HS-5 (cell line): ENCODE measurements at places on chromosomes 1 and 21.
A peak's percentile ranks its signal among the peaks of the same experiment; 100 is the strongest.

GRCh38 chr1:21000245-21000594, 176.5 kb downstream of the EIF4G3 start:
- no peak for DNase-seq

DNA sequence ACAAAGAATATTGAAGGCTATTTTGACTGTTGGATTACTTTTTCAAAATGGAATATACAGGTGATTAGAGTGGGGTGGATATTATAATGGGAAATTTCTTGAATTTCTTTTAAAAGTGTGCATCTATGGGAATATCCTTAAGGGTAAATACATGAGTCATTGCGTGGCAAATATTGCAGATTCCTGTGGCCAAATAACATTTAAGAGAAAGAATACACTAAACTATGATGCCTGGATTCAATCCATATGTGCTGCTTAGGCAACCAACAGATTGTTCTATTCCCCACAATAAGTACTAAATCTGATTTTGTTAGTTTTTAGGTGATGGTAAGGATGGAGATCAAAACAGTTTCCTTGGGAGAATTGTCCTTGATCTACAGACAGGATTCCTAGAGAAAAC, 119.5 kb downstream of the HMCN1 start:
- DNase-seq, result peak; percentile 64

GRCh38 chr21:42918291-42918690, 7.1 kb downstream of the ERVH48-1 start:
- DNase-seq, result no peak

DNA sequence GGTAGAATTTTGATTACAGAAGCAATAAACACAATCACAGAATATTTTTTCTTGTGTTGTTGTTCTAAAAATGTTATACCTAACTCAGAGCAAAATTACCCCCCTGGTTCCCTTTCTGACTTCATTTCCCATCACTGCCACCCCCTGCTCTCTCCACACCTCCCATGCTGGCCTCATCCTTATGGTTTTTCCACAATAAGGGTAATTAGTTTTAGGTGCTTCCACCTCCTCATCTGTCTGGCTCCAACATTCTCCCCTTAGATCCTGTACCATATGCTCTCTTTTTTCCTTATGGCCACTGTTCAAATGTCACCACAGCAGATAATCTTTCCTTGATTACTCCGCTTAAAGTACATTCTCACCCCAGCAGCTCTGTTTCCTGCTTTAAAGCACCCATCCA, 2208.6 kb downstream of the MRPL39 start:
- DNase-seq, result no peak

DNA sequence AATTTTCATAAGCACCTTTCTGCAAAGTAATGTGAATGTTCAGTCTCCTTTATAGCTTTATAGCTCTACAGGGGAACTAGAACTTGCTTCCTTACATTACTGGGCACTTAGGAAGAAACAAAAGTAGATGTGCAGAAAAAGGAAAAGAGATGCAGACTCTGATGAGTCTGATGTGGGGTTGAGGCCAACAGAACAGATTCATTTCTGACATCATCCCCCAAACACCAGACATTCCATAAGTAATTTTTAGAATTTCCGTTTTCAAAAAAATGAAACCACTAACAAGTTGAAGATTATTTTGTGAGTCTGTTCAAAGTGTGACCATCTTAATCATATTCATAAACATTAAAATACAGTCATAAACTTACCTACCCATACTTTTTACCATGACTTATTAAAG, 96.0 kb downstream of the NRIP1 start:
- no peak for DNase-seq

DNA sequence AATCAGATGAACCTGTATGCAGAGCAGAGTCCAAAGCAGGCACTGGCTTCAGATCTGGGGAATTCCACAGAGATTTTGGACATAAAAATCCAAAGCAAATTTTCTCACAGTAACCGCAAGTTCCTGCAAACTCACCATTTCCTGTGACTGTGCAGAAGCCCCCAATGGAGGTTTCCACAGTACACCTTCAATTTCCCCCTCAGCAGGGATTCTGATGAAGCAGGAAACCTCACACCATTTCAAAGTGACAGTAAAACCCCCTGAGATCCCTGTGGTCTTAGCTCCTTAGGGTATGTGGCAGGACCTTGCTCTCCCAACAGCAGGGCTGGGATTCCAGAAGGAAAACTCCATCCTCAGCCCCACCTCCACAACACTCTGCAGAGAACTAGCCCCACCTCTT, 6.0 kb upstream of the TGFBR3 start:
- DNase-seq, result no peak

GRCh38 chr1:45522324-45523104, 830 bp upstream of the PRDX1 start:
- DNase-seq, result no peak

DNA sequence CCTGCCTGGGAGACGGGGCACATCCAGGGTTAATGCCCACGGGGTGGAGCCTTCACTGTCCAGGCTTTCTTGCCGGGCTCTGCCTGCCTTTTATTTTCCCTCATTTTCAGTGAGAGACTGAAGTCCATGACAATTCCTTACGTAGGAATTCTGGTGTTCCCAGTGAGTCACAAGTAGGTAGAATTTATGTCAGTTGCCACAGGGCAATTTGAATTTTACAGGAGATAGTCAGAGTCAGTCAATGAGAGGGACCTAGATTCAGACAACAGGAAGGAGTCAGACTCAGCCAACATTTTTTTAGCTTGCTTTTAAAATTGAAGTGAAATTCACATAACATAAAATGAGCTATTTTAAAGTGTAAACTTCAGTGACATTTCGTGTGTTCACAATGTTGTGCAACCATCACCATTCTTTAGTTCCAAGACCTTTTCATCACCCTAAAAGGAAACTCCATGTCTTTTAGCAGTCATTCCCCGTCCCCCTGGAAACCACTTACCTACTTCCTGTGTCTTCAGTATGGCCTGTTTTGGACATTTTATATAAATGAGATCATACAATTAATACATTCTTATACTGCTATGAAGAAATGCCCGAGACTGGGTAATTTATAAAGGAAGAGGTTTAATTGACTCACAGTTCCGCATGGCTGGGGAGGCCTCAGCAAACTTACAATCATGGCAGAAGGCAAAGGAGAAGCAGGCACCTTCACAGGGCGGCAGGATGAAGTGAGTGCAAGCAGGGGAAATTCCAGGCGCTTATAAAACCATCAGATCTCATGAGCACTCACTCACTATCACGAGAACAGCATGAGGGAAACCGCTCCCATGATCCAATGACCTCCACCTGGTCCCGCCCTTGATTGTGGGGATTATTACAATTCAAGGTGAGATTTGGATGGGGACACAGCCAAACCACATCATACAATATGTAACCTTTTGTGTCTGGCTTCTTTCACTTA, 14.6 kb downstream of the AJAP1 start:
- no peak for DNase-seq

- DNase-seq, result no peak
Observed at GRCh38 chr21:16568661-16569060, 838.9 kb downstream of the USP25 start.

DNA sequence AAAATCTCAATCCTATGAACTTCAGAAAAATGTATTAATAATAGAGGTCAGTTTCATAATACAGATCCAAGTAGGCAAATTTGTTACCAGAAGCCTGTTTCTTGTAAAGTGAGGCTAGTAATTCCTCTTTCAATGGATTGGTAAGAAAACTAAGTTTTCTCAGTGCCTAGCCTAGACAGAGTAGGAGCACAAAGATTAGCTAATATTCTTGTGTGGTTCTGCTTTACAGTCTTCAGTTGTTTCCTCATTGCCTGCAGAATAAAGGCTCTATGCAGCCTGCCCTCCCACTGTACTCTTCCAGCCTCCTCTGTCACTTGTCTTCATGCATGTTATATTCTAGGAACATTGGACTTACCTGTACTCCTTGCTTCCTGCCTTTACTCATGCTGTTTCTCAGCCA, 2.4 kb upstream of the PPP1R15B start:
- DNase-seq, result no peak

GRCh38 chr1:152061952-152062351, 25.1 kb upstream of the S100A11 start:
- DNase-seq, result no peak

DNA sequence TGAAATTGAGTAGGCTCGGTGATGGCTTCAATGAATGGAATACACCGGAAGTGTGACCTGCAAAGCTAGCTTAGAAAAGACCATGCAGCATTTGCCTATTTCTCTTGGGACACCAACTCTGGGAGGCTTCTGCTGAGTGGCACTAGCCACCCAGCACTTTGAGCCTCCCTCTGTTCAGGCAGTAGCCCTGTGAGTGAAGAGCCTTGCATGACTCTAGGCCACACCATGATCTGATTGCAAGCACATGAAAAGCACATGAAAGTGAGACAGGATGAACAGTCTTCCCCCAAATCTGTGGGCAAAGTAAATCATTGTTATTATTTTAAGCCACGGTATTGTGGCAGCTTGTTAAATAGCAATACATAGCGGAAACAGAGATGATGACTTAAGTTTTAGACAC, 2.8 kb downstream of the CD48 start:
- DNase-seq, result no peak

DNA sequence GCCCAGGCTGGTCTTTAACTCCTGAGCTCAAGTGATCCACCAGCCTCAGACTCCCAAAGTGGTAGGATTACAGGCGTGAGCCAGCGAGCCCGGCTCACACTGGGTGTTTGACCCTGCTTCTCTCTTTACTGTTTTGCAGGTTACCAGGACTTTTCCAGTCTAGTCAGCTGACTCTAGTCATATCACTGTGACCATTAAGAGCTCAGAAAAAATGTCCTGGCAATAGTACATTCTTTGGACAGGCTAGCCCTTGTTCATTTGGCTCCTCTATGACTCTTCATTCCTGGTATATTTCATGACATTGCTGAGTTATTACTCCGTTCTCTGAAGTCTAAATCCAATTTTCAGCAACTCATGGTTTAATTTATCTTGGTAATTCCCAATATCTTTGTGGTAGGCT, 8.0 kb upstream of the CA6 start:
- DNase-seq, result no peak

DNA sequence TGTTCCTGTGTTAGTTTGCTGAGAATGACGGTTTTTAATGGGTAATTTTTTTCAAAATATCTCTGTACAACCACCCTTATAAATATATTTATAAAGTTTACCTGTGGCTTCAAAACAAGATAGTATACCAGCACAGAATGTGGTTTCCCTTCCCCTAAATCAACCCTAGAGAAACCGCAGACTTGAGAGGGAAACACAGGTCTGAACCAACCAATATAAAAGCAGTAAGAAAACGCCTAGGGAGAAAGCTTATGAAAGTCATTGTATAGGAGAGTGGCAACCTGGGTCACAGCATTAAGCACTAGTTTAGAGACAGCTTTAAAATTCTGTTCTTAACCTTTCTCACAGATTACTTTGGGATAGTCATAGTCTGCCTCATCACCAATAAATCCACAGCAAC, 180.6 kb upstream of the LHX8 start:
- DNase-seq, result no peak

- no peak for DNase-seq
Observed at GRCh38 chr1:214372092-214372491, 91.1 kb downstream of the SMYD2 start.

- DNase-seq, result no peak
Observed at GRCh38 chr1:90821152-90821787, 104.2 kb upstream of the BARHL2 start.

DNA sequence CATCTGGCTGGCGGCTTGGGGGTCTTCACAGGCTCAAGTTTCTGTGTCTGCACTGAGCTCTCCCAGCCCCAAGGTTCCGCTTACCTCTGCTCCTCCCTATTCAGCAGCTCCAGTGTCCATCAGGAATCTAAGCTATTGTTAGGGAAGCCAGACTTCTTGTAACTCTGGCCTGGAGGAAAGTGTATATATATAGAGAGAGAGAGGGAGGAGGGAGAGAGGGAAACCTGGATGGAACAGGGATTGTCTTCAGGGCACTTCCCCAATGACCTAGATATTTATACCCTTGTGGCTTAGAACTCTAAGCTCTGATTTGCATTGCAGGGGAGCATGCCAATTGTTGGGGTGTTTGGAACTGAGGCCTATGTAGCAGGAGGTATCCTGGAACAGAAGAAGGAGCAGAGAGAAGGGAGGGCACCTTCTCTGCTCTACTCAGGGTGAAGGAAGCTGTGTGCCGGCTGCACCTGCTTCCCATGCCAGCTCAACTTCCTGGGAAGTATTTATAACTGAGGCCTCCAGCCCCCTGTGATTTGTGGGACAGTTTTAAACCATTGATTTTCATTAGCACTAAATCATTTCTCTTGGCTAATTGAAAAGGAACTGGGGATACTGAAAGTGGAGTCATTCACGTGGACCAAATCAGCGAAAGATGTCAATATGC, 70.9 kb downstream of the NAV1 start:
- no peak for DNase-seq

DNA sequence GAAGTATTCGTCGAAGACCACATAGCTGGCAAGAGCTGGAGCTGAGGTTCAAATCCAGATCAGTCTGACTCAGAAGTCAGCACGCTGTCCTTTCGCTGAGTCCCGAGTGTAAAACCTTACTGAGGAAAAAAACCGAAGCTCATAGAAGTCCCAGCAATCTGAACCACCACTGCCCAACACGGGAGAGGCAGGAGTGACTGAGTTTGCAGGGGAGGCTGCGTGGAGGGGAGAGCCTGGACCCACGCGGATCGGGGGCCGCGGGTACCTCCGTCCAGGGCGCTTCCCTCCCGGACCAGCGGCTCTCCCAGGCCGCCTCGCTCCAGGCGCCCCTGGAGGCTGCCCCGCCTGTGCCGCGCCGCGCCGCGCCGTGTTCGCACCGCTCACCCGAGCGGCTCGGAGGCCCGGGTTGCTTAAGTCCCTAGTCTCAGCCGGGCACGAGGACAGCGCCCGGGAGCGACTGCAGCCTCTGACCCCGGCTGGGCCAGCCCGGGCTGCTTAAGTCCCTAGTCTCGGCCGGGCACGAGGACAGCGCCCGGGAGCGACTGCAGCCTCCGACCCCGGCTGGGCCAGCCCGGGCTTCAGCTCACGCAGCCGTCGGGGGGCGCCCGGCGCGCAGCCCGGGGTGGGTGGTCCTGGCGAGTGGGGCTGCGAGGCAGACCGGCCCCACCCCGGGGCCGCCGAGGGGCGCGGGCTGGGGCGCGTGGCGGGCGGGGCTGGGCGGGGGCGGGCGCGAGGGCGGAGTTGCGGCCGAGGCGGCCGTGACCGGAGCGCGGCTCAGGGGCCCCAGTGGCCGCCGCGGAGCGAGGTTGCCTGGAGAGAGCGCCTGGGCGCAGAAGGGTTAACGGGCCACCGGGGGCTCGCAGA, at the start of gene ADAMTSL4:
TSS of gene ADAMTSL4 (plus strand) at position 777 of the 864 bp plus-strand sequence. CDS start 2,881 bp downstream, outside the sequence.
- no peak for DNase-seq

DNA sequence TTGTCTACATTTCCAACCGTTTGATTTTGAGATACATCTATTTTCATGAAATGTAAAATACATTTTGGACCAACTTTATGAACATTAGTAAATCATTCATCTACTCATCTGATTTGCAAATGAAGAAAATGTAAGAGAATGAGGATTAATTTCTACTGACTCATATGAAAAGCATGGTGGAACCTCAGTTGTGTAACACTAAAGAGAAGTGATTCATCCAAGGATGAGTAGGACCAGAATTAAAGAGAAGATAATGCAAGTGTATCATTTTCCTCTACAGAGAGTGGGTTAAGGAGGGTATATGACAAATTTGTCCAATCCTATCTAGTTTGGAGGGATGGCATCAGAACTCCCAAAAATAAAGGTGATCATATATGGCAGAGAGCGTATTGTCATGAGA, 1967.6 kb downstream of the MRPL39 start:
- peak; percentile 38 for DNase-seq
